Fibroblast of upper back skin (primary cell): ENCODE measurements at places on chromosomes 3 and 15.

DNA sequence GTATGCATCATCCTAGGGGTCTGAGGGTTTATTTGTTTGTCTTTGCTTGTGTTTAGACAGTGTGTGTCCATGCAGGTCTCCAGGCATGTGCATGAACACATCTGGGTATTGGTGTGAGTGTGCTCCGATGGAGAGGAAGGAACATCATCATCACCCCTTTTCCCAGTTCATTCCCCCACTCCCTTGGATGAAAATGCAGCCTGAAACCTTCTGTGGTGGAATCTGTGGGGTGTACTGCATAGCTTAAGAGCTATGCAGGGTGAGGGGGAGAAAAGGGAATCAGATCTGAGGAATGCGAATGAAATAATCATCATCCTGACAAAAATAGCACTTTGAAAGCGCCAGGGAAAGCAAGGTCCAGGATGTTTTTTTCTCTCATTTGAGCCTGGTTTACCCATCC lies 520.1 kb downstream of the NTRK3 start:
- peak; percentile 90 for DNase-seq

- no peak for DNase-seq
Observed at GRCh38 chr15:33395321-33395720, 84.6 kb downstream of the RYR3 start.

DNA sequence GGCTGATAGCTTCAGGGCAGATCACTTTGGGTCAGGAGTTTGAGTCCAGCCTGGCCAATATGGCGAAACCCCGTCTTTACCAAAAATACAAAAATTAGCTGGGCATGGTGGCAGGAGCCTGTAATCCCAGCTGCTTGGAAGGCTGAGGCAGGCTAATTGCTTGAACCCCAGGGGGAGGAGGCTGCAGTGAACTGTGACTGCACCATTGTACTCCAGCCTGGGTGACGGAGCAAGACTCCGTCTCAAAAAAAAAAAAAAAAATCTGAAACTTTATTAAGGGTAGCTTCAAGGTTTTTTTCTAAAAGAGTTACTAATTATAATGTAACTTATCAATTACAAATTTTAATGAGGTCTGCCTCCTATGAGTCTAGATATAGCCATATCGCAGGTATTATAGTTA lies 5.1 kb downstream of the NECTIN3 start:
- no peak for DNase-seq

DNA sequence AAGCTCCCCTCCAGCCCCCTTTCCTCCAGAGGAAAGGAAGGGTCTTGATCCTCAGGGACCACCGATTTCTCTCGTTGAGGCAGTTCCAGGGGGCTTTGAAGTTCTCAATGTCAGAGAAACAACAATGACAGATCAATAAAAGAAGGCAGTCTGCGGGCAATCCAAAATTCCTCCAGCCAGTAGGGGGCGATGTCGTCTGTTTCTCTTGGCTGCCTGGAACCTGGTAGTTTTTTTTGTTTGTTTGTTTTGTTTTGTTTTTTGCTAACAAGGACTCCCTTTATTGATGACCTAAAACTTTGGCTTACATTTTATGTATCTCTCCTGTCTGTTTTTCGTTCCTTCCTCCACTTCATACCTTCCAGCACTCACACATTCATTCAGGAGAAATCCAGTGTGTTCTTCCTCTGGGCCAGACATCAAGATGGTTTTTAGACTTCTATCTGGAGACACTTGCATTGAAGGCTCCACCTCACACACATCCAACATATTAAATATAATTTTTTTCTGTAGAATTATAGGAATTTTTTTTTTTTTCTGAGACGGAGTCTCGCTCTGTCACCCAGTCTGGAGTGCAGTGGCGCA lies 276.6 kb downstream of the RPLP1 start:
- DNase-seq = no peak
